Activated CD8-positive, alpha-beta memory T cell treated with anti-CD3 and anti-CD28 coated beads, Interleukin-2, amount 10 ng/mL, durations not matched to agents 7 days and 5 days (primary cell): ENCODE measurements at places on chromosomes 4 and X.
A peak's percentile ranks its signal among the peaks of the same experiment; 100 is the strongest.

GRCh38 chr4:17964576-17964975 is 57.0 kb downstream of the LCORL start:
- no peak for DNase-seq

DNA sequence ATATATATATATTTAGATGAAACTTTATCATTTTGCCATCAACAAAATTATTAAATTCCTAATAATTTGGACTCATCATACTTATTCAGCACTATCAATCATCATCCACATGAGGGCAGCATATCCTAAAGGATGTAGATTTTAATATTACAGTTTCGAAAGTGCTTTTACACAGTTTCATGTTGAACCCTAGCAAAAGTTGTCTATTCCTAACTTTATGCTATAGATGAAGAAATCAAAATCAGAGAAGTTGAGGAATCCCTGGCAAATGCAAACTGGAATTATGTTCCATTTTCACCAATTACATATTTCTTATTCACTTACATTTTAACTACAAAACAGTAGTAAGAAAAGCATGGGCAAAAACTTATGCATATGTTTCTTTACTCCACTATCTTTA is 36.6 kb upstream of the UGT2A1 start:
- no peak for DNase-seq

DNA sequence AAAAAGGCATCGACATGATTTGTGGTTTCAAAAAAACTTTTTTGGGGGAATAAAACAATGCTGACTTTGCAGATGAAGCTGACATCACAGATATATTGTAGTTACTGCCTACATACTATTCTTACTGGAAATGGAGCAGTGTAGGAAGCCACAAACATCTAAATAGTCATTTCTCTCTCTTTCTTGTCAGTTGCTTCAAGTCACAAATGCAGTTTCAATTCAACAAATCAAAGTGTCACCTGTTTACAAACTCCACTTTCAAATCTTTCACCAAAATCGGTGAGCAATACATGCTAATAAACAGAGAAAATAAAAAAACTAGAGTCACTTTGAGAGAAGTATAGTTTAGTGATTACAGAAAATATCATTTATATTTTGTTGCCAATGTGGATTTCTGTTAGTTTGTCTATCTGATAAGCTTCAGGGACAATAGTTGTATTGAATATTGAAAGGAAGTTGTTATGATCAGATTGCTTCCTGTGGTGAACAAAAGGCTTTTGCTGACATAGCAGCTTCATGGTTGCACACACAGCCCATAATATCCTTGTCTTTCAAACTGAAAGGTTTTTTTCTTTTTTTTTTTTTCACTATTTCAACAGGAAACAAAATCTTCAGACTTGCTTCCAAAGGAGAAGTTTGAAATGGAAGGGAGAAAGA is 49.7 kb upstream of the PTPN13 start:
- DNase-seq, result peak; percentile 48

GRCh38 chr4:98284640-98285046 is 23.5 kb downstream of the RAP1GDS1 start:
- no peak for DNase-seq

GRCh38 chrX:137387646-137388045 is 178.3 kb upstream of the ZIC3 start:
- DNase-seq, result no peak

DNA sequence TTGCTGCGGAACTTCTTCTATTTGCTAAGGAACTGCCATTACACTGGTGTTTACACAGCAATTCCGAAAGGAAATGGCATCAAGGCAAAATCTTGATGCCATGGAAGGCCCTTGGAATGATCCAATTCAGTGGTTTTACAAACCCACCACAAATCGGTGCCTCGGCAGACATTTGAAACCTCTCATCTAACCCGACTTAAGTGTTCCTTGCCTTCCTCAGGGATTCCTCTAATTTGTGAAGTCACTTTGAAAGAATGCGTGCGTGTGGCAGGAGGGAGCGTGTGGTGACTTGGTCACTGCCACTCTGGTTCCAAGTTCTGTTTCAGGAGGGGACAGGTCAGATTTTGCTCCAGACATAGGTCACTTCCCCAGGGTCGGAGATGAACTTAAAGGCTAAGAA is 4.8 kb downstream of the NOP14 start:
- no peak for DNase-seq

- DNase-seq, result no peak
These were observed 251.1 kb downstream of the USP46 start for GRCh38 chr4:52408032-52408431.

- DNase-seq, result no peak
These were observed 32.0 kb downstream of the EVC start for GRCh38 chr4:5742968-5743367.

- no peak for DNase-seq
These were observed 111.6 kb upstream of the PRKG2 start for GRCh38 chr4:81326581-81326980.

DNA sequence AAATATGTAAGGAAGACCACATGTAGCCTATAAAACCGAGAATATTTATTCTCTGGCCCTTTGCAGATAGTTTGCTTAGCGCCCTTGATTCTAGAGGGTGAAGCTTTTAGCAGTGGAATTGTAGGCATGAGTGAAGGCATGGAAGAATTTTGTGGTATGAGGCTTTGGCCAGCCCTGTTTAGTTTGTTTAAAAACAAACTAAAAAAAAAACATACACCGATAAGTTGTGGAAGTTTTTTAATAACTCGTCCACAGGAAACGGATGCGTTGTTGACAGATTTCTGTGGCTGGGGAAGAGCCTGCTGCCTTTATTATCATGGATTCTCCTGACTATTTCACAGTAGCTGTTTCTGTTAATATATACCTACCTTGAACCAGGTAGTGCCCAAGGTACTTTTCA is 194.7 kb upstream of the LNX1 start:
- DNase-seq, result no peak

DNA sequence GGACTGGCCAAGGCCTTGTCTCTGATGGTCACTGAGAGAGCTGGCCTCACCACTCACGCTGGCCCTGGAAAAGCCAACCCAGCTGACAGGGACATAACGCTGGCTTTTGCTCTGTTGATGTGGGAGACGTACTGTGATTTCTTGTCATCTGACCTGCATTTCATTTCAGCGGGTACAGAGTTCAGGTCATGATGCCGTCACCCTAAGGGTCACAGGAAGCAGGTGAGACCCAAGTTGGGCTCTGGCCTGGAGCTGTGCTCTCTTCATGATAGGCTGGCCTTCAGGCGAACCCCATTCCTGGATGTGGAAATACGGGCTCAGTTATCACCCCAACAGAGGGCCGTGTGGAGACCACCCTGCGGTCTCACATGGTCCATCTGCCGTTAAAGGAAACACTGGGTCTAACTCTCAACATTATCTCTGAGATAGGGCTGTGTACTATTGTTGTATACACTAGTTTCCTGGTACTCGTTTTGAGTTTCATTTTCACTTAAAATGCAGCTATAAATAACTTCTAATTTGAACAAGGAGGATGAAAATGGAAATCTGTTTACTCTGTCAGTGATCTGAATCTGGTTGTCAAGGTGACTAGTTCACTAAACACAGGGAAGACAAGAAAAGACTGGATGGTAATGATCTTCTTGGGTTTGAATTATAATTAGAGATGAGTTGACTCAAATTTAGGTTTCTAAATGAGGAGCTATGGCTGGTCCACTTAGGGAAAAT is 89.1 kb downstream of the TBC1D9 start:
- no peak for DNase-seq

- DNase-seq, result no peak
These were observed 93.9 kb upstream of the JADE1 start for GRCh38 chr4:128715616-128716015.

DNA sequence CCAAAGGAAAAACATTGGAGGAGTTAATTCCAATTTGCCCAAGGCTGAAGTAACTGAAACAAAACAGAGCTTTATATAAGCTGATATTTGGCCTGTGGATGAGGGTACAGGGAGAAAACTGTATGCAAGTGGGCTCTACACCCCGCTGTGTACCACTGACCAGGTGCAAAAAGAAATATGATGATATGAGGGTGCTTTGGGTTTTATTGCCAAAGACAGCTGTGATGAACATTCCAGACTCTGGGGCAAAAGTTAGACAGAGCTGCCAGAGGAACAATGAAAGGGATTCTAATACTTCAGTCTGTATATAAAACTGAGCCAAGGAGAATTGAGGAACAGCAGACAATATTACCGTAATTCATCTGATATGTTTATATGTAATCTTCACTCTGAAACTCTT is 117.4 kb downstream of the MID1 start:
- DNase-seq, result no peak

- DNase-seq, result no peak
These were observed 786.2 kb downstream of the RAB28 start for GRCh38 chr4:12697970-12698369.

DNA sequence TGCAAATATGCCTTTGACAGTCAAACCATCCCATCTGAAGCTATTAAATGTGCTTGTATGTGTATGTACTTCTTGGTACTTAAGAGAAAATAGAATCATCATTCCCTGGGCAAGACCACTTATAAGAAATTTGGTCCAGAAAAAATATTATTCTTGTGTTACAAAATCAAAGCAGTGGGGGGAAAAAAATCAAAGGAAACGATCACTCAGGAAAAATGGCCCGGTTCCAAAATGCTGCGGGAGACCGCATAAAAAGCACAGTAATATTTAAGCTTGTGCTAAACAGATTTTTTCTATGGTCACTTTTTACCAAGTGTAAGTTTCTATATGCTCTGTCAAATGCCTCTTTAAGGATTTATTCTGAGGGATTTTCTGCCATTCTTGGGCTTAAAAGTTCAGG is 36.1 kb downstream of the RAI2 start:
- DNase-seq, result no peak

DNA sequence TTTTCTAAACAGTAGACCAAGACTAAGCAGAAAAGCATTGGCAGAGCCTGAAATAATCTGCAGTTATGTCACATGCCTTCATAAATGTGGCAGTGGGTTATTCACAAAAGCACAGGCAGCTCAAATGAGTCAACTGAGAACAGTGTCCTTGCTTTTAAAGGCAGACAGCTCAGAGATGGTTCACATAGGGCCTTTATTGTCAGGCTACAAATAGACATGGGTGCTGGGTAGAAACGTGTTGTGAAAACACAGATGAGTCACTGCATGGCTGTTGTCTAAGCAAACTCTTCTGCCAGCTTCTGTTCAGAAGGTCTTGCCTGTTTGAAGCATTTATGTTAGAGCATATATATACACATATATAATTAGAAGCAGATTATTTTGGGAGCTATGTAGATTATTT is 118.0 kb downstream of the SLC4A4 start:
- DNase-seq, result no peak

- DNase-seq, result no peak
These were observed 192.0 kb downstream of the PCDH7 start for GRCh38 chr4:30912098-30912714.

DNA sequence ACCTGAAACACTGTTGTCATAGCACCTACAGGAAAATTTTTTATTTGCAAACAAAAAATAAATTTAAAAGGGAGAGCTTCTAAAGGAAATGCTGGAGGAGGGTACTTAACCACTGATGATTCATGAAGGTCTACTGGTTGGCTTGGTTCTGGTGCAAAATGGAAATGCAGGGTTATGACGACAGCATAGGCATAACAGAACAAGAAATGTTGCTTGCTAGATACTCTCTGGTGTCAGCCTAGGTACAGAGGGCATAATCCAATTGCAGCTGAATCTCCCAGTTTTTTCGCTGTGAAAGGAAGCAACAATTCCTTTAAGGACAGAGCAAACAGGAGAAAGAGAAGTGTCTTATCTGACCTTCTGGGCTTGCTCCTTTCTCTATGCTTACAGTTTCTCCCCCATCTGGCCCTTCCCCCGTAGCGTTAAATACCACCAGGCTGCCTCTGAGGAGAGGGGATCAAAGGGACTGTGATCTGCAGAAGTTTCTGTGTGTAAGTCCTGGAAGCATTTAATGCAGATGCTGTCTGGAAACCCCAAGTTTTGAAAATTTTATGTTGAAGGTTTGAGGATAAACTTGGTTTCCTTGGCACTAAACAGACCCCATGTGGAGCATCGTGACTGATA is 23.7 kb upstream of the CASK start:
- DNase-seq, result no peak

DNA sequence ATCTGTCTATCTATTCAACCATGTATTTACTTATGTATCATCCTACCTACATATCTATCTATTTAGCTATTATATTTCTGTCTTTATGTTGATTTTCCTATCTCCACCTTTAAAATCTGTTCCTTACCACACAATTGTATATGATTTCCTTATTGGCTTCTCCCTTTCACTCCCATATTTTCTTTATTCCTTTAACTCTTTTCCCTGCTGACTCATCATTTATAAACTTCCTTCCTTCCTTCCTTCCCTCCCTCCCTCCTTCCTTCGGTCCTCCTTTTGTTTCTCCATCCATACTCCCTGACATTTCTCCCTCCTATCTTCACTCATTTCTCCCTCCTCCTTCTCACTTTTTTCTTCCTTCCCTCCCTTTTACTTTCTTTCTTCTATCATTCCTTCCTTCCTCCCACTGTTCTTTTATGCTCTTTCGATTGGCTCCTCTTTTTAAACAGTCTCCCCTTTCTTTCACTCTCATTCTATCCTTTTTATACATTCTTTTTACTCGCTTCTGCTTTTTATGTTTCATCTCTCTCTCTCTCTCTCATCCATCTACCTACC is 100.3 kb downstream of the RBMX2 start:
- no peak for DNase-seq

DNA sequence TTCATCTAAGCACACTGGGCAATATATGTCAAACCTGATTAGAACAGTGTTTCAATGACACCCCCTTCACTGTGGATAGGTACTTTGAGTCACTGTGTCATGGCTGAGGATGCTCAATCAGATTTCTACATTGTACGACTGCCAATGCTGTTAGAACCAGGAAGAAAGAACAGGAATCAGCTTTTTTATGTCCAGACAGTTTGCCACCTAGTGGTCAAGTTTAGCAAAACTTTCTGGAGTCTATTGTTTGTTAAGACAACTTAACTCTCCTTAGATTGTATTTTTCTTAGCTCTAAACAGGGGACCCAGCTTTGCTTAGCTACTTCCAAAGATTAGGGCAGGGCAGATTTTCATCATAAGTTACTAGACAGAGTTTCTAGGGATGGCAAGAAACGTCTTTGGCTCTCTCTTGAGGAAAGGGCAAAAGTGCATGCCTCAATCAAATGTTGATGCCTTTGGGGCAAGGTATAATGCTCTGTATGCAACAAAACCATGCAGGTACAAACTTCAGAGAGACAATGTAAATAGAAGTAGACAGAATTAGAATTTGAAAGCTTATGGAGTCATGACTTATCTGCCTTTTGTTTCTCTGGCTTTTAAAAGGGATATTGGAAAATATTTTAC is 40.5 kb upstream of the BMP3 start:
- no peak for DNase-seq

- no peak for DNase-seq
These were observed 195.9 kb downstream of the GC start for GRCh38 chr4:71587995-71588394.

GRCh38 chr4:68673143-68673542 is 2.7 kb upstream of the UGT2B15 start:
- no peak for DNase-seq

GRCh38 chr4:53886090-53886489 is 178.3 kb downstream of the CHIC2 start:
- DNase-seq, result no peak
